Liver (tissue), 10 donors: ENCODE measurements at places on chromosomes 11 and 22. TPM values are rescaled to one million over a fixed set of nuclear protein-coding genes. Genes with fewer than 3 reads are reported as not detected.

DNA sequence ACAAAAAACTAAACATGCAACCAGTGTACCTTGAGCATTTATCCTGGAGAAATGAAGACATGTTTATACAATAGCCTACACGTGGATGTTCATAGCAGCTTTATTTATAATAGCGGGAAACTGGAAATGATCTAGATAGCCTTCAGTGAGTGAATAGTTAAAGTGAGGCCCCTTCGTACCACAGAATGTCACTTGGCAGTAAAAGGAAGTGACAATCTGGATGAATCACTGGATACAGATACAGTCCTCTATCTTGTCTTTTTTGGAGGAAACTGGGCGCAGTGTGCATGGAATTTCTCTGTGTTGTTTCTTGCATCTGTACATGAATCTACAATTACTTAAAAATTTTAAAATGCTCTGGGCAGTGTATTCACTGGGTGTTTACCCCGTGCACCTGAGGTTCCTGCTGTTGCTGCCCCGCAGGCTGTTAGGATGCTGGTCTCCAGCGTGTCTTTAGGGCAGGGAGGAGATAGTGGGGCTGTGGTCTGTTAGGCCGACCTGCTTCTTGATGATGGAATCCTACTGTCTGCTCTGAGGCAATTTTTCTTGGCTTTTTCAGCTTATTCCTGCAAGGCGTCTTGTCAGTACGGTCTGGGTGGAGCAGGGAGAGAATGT is 23.2 kb downstream of the DERL3 start:
- DNase-seq, result no peak
- H3K36me3 ChIP-seq, result peaks cover 19% of the 10 kb centered on the region
- no peaks in the 10 kb centered on the region for H3K27me3 ChIP-seq

- no peaks in the 10 kb centered on the region for H3K27me3 ChIP-seq
- H3K27ac ChIP-seq, result no peak overlapping the region
- no peaks in the 10 kb centered on the region for H3K4me1 ChIP-seq
- H3K4me3 ChIP-seq, result no peak overlapping the region
- H3K36me3 ChIP-seq, result no peaks in the 10 kb centered on the region
These were observed 16.8 kb upstream of the PITPNB start for GRCh38 chr22:27935897-27936296.

- no peak overlapping the region for H3K4me3 ChIP-seq
- no peak overlapping the region for H3K27ac ChIP-seq
- H3K36me3 ChIP-seq, result no peaks in the 10 kb centered on the region
- H3K4me1 ChIP-seq, result no peaks in the 10 kb centered on the region
- DNase-seq, result no peak
These were observed 423.2 kb downstream of the MN1 start for GRCh38 chr22:27378311-27378800.

GRCh38 chr11:44899959-44900358 is 50.7 kb downstream of the TP53I11 start:
- no peak overlapping the region for H3K27ac ChIP-seq
- DNase-seq, result peak; percentile 77
- no peaks in the 10 kb centered on the region for H3K36me3 ChIP-seq
- H3K4me1 ChIP-seq, result no peaks in the 10 kb centered on the region
- H3K27me3 ChIP-seq, result no peaks in the 10 kb centered on the region

DNA sequence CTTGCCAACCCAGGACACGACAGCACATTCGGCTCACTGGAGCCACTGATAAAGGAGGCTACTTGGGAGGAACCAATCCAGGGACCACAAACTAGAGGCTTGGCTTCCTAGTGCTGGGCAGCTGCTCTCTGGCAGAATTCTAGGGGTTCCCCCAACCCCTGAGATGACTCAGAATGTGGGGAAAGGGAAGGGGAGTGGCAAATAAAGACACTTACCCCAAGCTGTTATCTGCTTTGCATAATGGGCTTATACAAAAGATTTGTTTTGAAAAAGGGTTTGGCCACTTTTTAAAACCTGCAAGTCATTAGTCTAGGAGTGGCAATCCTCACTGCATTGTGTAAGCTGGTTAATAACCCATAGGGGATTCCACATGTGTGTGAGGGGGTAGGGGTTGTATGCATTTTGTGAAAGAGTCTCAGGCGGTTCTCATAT is 64.1 kb upstream of the LMO1 start:
- H3K4me1 ChIP-seq, result peaks cover 2% of the 10 kb centered on the region
- DNase-seq, result no peak

DNA sequence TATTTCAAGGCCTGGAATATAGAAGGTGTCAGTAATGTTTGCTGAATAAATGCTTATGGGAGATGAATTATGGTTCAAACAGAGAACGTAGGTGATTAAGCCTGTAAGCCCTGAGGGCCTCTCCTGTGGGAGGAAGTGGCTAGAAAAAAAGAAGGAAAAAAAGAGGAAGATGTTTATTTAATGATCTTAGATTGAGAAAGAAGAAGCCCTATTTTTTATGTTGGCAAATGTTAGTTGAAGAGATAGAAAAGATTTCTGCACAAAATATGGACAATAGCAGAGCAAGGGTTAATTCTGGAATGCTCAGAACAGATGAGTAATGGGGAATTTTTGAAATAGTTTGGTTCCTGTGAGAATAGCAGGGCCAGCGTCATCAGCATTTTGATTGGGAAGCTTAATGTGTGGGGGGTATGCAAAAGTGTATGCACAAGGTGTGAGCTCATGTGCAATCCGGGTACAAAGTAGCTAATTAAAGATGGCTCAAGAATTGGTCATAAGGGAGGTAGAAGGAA is 95.7 kb downstream of the TEAD1 start:
- no peak for DNase-seq
- no peak overlapping the region for H3K4me3 ChIP-seq
- H3K4me1 ChIP-seq, result peaks cover 6% of the 10 kb centered on the region

DNA sequence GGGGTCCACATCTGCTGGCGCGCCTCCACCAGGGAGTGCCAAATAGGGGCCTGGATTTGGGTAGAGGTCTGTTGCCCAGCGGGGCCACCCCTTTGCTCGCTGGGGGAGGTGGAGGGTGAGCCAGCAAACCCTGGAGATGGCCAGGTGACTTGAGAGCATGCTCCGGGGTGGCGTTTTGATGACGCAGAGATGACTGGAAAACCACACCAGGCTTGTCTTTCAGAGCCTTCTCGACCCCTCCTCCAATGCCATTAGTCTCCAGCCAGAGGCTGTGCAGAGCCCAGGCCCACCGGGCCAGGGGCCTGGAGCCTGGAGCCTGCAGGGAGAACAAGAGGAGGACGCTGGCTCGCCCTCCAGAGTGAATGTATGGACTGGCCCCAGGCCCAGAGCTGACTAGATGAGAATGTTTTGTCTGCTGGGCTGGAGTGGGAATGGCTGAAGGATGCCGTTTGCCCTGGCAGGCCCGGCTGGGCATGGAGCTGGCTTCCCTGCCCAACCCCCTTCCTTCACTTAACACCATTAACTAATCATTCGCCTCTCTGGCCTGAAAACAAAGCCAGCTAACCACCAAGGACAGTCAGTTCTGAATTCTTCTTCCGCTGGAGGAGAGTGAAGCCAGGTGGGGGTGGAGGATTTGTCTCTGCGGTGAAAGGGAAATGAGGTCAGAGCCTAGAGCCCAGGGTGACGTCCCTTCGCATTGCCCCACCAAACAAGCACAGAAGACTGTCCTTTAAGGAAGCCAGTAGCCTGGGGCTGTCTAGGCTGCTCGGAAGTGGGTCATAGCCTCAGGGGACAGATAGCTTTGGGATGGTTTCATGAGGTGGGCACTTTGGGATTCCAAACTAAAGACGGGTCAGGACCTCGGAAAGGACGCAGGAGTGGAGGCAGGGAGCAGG is 1.6 kb upstream of the MCAM start:
- H3K27me3 ChIP-seq, result no peaks in the 10 kb centered on the region
- no peak overlapping the region for H3K4me3 ChIP-seq
- H3K27ac ChIP-seq, result peak overlapping the region; percentile 60
- no peaks in the 10 kb centered on the region for H3K36me3 ChIP-seq
- peaks cover 37% of the 10 kb centered on the region for H3K4me1 ChIP-seq

- no peak for DNase-seq
- H3K4me3 ChIP-seq, result no peak overlapping the region
- H3K4me1 ChIP-seq, result no peaks in the 10 kb centered on the region
These were observed 12.1 kb downstream of the CWC15 start for GRCh38 chr11:94961255-94961654.

GRCh38 chr11:86625981-86626380 is 46.4 kb downstream of the ME3 start:
- H3K27ac ChIP-seq, result no peak overlapping the region
- H3K27me3 ChIP-seq, result no peaks in the 10 kb centered on the region
- no peaks in the 10 kb centered on the region for H3K4me1 ChIP-seq
- no peak overlapping the region for H3K4me3 ChIP-seq
- no peaks in the 10 kb centered on the region for H3K36me3 ChIP-seq

LAYN gene
- total RNA-seq, result 0.98 TPM

DNA sequence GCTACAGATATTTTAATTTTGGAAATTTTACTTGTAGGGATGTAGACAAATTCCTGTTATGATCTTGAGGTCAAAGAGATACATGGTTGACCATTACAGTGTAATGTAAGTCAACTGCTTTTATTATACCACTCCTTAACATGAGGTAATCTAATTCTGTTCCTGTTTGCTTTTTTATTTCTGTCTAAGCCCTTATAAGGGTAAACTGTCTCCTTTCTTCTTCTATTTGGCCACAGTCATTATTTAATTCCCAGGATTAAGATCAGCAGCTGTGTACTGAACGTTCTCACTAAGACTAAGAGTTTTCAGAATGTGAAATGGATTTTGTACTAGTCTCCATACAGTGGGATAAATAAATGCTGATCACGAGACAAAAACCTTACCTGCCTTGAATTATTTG is 32.8 kb downstream of the C2CD3 start:
- H3K4me1 ChIP-seq, result no peaks in the 10 kb centered on the region
- H3K4me3 ChIP-seq, result no peak overlapping the region
- no peak for DNase-seq
- no peak overlapping the region for H3K27ac ChIP-seq
- peaks cover 11% of the 10 kb centered on the region for H3K36me3 ChIP-seq
- no peaks in the 10 kb centered on the region for H3K27me3 ChIP-seq

GRCh38 chr11:134734141-134734845 is 322.3 kb upstream of the B3GAT1 start:
- DNase-seq, result no peak
- H3K27ac ChIP-seq, result no peak overlapping the region
- no peaks in the 10 kb centered on the region for H3K27me3 ChIP-seq
- H3K36me3 ChIP-seq, result no peaks in the 10 kb centered on the region

PLAAT5 gene
- total RNA-seq, result 1.4 TPM

DNA sequence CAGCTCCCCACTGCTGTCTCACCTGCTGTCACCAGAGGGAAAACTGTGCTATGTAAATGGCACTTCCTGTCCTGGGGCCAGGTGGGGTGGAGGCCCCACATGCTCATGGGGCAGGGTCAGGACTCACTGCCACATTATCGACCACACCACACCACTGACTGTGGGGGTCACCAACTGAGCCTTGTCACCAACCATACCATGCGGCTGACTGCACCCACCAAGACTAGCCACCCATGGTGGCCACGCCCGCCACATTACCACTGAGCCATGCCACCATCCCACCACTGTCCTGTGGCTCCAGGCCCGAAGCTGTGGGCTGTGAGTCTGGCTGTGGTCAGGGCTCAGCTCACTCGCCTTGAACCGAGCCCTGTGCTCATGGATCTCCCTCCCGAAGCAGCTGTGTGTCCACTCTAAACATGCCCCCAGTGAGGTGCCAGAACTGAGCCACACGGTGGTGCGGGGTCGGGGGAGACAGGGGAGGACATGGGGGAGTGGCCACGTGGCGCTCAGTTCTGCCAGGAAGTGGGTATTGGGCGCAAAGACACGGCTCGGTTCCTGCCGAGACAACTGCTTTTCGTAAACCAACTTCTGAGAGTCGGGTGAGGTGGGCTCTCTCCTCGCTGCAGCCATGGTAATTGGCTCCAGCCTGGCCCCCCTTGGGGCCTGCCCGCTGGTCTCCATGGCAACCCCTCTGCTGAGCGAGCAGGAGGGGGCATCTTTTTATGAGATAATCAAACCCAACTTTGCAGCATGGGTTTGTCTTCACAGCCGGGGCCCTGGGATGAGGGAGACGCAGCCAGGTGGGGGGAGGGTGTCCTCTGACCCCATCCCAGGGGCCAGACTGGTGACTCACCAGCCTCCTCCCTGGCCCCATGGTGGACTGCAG is 23.2 kb downstream of the RTN4R start:
- H3K36me3 ChIP-seq, result no peaks in the 10 kb centered on the region
- H3K4me1 ChIP-seq, result peaks cover 38% of the 10 kb centered on the region
- peak overlapping the region; percentile 78 for H3K27ac ChIP-seq
- no peaks in the 10 kb centered on the region for H3K27me3 ChIP-seq

JAML gene
- total RNA-seq, result 13.5 TPM

DNA sequence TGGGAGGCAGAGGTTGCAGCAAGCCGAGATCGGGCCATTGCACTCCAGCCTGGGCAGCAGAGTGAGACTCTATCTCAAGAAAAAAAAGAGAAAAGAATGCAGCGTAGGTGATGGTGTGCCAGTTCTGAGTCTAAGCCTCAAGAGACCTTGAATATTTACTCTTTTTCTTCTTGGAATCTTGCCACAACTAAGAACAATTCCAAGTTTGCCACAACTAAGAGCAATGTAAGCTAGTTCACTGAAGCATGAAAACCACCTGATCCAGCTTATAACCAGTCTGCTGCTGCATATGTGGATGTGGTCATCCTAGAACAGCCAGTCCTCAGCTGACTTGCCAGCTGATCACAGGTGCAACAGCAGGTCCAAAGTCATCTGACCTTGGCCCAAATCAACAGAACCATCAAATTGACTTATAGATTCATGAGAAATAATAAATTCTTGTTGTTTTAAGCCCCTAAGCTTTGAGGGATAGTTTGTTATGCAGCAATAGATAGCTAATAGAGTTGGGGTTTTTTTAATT is 25.4 kb upstream of the SEZ6L start:
- no peak overlapping the region for H3K4me3 ChIP-seq
- no peak for DNase-seq
- H3K27ac ChIP-seq, result no peak overlapping the region
- H3K4me1 ChIP-seq, result no peaks in the 10 kb centered on the region
- no peaks in the 10 kb centered on the region for H3K36me3 ChIP-seq

DNA sequence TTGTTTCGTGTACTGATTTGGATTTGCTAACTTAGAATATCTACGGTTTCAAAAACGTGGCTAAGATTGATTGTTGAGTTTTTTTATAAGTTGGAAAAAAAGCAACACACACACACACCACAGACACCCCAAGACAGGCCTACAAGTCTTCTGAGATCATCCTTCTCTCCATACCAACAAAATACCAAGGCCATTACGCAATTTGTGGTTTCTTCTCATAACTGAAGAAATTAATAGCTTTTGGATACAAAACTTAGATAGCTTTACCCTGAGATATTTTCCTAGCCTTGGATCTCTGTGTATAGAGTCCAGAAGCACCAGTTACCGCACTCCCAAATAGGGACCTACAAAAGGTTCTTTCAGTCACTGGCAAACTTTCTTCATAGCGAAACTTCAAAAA is 113.6 kb downstream of the SIK3 start:
- H3K27me3 ChIP-seq, result no peaks in the 10 kb centered on the region
- H3K27ac ChIP-seq, result no peak overlapping the region

DNA sequence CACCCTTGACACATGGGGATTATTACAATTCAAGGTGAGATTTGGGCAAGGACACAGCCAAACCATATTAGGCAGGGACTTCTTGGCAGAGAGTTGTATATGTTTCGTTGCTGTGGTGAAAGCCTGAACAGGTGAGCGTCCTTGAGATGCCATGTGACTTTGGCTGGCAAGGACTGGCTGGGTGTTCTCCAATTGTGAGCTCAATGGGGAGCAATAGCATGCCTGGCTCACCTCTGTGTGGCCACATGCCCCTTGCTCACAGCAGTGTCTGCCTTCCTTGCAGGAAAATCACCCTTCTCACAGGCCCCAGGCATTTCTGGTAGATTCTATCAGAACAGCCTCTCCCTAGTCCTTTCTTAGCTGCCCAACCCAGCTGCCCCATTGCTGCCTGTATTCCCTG is 105.5 kb downstream of the PARVA start:
- H3K27me3 ChIP-seq, result no peaks in the 10 kb centered on the region
- DNase-seq, result no peak
- H3K4me3 ChIP-seq, result no peak overlapping the region
- H3K27ac ChIP-seq, result no peak overlapping the region
- H3K36me3 ChIP-seq, result no peaks in the 10 kb centered on the region

- no peaks in the 10 kb centered on the region for H3K36me3 ChIP-seq
- no peaks in the 10 kb centered on the region for H3K4me1 ChIP-seq
These were observed 311.6 kb downstream of the AASDHPPT start for GRCh38 chr11:106389101-106389500.
